Activated T-helper 9 cell treated with anti-CD3 and anti-CD28 coated beads, Interleukin-2, amount 50 U/mL, for 16 hours (primary cell): ENCODE measurements at places on chromosomes 6 and 20.

GRCh38 chr20:25196786-25197120 is 1.2 kb downstream of the ENTPD6 start:
- DNase-seq, result no peak

DNA sequence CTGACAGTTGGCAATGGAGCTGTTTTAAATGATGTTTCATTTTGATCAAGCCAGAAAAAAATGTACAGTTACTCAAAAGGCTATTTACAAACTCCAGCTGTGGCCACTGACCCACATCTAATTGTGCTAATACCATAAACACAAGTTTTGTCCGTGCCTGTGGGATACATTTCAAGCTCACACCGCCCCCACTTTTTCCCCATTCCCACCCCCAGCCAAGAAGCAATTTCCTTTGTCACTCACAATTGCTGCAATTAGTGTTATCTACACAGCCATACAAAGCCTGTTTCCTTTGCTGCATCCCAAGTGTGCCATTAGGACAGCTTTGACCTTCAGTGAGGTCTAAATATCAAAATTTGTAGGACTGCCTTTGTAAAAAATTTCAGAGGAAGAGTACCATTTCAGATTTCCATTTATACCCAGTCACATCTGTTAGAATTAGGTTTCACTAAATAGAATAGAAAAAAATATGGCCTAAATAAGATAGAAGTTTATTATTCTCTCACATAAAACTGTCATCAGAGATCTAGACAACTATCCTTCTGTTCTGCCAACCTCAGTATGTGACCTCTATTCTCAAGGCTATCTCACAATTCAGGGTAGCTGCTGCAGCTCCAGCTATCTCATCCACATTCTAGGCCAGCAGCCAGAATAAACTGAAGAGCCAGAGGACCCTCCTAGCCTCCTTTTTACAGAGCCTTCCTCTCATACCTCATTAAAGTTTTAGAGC is 202.6 kb downstream of the NFATC2 start:
- DNase-seq, result no peak

DNA sequence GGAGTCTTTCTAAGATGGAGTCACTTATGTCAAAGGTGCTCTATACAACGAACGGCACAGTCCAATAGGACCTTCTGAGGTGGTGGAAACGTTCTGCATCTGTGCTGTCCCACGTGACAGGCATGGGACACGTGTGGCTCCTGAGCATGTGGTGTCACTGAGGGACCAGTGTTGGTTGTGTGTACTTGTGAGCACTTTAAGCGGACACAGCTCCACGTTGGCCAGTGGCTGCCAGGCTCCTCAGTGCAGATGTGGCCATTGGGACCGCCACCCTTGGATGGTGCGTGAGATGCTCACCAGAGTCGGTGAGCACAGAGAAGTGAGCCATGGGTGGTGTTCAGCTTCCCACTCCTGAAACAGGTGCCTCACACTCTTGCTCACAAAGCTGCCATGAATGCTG is 110.0 kb downstream of the SYNDIG1 start:
- DNase-seq, result no peak

DNA sequence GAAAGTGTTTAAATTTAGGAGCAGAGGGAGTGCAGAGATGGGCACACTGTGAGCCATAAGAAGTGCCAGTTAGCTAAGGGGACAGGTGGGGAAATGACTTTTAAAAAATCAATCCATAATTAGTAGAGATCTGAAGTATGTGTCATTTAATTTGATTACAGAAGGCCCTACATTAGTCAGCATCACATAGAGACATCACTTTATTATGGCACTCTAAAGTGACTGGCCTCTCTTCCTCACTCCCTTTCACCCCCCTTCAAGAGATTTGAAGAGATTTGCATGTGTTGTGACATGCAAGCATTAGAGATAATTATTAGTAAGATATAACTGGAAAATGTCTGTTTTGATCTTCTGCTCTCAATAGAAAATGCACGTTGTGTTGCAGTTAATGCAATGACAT is 86.7 kb downstream of the SLX4IP start:
- no peak for DNase-seq

GRCh38 chr6:88238901-88239300 is 72.8 kb upstream of the CNR1 start:
- no peak for DNase-seq

GRCh38 chr20:50133041-50133440 is 20.1 kb upstream of the UBE2V1 start:
- DNase-seq, result no peak

GRCh38 chr6:34559651-34560365 is 3.7 kb upstream of the SPDEF start:
- no peak for DNase-seq

DNA sequence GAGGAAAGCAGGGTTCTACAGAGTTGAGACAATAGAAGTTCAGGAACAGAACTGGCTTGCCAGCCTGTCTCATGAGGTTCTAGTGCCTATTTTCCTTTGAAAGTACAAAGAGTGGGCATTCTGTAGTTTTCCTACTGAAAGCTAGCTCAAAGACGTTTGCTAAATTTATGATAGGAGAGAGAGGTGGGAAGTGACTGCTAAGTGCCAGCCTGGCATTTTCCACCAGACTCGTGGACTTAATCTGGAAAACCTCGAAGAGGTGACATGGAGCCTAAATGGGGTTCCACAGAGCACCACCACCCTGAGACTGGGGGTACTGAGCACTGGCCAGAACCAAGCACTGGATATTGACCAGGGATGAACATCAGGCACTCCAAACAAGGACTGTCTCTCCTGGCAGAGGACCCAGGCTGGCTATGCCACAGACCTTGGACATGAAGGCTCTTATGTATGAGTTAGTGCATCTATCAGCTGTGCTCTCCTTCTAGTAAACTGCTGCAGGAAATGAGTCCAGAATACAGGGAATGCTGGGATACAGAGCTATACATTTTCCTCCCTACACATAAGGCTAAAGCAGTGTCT is 7.1 kb downstream of the PEX6 start:
- DNase-seq, result no peak

DNA sequence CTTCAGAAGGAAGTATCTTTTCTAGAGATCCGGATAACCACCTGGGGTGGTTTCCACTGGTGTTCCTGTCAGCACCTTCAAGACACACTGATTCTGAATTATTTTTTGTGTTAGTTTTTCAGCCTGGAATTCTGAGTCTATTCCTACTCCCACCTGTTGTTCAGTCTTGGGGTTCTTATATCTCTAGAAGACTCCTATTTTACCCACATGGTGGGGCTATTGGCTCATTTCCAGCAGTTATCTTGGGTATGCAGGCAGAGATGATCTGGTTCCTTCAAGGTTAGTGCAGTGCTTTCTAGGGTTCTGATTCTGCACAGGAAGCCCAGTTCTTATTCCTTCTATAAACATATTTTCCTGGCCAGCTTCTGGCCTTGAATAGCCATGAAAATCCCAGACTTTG is 175.6 kb upstream of the PDE7B start:
- DNase-seq, result no peak

DNA sequence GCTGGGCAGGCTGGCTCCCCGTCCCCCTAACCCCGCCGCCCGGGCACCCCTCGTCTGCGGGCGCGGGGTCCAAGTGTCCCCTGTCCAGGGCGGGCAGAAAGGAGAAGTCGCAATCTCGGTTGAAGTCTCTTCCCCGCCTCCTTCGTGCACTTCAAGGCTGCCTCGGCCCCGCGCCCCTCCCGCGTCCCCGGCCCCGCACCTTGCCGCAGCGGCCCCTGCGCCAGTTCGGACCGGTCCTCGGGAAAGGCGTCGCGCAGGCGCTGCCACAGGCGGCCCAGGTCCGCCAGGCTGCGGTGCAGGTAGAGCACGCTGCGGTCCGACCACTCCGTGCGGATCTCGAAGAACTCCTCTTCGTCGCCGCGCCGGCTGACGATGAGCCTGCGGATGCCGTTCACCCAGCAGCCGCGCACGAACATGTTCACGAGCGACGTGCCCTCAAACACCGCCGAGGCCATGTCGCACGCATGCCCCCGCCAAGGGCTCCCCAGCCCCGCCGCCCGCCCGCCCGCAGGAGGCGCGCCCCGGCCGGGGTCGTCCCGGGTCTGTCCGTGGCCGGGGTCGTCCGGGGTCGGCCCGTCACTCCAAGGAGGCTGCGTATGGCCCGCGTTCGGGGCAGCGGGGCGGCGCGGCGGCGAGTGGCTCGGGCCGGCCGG is at the start of gene PXDC1:
Gene PXDC1, minus strand, starts transcription at position 637 of the 653 bp plus-strand sequence. Its CDS starts 182 bp downstream, at position 455.
- DNase-seq, result no peak

DNA sequence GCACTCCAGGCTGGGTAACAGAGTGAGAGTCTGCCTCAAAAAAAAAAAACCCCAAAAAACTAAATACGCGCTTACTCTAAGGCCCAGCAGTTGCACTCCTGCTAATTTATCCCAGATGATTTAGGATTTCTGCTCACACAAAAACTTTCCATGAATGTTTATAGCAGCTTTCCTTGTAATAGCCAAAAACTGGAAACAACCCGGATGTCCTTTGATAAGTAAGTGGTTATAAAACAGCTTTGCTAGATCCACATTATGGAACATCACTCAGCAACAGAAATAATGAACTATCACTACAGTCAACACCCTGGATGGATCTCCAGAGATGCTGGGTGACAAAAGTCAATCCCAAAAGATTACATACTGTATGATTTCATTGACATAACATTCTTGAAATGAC is 220.4 kb upstream of the JARID2 start:
- DNase-seq, result no peak

DNA sequence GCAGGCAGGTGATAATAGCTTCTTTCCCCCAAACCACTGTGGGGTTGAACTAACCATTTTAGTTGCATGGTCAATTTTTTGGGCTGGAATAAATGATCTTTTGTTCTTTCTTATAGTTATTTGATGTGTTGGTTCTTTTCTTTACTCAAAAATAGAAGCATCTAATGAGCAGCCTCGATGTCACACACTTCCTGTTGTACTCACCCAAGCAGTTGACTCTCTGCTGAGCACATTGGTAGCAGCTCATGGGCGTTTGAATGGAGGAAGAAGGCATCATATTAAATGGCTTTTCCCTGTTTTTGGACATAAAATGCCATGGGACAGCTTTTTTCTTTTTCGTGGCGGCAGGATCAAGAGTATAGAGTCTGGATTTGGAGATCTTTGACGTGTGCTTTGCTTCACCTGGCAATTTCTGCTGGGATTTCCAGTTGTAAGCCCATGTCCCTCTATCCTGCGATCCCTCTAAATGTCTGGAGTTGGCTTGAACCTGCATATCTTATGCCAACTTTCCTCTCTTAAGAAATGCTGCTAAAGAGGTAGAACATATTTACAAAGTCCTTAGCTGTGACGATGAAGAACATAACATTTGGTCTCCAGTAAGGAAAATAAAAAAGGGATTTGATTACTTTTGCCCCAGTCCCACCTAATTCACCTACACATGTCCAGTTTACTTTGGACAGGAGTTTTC is 268.3 kb downstream of the PRL start:
- no peak for DNase-seq

GRCh38 chr6:78483553-78484197 is 383.7 kb upstream of the IRAK1BP1 start:
- DNase-seq, result no peak

DNA sequence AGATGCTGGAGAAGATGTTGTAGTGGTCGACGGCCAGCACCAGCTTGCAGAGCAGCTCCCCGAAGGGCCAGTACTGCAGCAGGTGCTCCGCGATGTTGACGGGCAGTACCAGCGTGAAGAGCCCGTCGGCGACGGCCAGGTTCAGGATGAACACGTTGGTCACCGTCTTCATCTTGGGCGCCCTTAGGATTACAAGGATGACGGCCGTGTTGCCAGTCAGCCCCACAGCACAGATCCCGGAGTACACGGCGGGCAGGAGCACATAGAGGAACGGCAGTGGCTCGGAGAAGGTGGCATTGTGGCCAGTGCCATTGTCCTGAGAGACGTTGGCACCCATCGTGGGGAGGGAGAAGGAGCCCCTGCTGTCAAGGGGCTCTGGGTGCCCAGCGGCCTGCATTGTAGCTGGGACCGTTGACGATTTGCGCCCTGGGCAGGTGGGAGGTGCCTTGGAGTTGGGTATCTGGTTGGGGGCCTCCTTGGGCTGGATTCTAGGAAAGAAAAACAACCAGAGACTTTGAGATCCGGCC is 867 bp downstream of the NPBWR2 start:
- no peak for DNase-seq

GRCh38 chr6:12595161-12595811 is 121.3 kb upstream of the PHACTR1 start:
- no peak for DNase-seq

DNA sequence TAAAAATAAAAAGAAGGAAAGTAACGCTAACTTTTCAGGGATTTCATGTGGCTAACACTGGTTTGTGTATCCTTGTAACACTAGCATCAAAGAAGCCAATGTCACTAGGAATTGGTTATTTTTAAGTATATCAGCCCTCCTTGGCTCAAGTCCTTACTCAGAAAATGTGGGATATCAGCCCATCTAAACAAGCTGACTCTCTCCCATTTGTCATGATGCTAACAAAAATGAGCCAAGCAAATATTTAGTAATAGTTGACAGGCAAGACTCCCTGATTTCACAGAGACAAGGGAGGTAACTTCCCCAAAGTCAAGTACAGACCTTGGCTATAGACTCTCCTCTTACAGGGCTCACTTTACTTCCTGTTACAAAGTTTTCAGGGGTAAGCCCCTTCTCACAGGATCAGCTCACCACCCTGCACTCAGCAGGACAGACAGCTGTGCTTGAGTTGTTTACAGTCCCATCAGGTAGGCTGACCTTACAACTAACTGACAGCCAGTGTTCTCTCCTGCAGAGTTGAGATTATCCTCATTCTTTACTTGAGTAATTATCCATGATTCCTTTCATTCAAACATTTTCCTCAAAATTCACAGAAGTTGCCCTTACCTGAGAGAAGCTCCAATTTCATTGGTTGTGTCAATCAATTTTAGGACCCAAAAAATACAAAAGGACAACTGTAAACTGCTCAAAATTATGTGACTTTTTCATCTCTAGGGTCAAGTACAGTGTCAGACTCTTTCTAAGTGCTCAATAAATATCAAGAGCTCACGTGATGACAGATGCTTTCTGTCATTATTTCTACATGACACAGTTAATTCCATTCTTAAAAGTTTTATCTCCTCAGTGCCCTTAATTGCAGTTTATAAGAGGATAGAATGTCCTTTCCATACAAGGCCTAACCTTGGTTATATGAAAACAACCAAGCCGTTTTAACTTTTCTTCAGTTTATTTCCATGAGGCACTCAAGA is 38.1 kb upstream of the BMP5 start:
- DNase-seq, result no peak

DNA sequence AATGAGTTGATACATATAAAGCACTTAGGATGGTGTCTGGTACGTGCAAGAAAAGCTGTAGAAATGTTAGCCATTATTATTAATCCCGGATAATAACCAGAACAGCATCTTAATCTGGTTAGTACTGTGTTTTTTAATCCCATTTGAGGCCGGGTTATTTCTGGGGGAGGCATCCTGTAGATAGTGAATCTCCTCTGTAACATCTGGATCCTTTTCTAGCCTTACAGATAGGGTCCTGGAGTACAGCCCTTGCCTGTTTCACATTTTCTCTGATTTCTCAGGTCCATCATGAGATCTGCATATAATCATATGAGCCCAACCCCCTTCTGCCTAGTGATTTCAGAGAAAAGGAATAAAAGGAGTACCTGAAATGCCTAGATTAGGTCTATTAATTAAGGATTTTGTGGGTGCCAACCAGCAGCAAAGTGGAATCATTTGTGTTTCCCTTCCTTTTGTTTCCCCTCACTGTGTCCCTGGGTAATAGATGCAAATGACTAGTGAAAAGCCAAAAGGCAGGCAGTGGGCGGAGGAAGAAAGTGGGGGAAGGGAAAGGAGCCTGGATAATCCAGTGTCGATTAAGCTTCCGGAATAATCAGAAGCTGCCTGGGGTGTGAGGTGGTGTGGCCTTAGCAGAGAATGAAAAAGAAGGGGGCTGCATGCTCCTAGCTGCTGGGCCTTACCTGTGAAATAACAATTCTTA is 88.9 kb downstream of the SOBP start:
- no peak for DNase-seq

GRCh38 chr20:19605786-19606485 is 152.1 kb upstream of the RIN2 start:
- no peak for DNase-seq
